ENCODE measurements at places on chromosomes 3 and 15.

GRCh38 chr3:133644768-133645167, 17.0 kb downstream of the TOPBP1 start:
- DNase-seq, result no peak

- DNase-seq, result no peak
Measured at GRCh38 chr15:78192826-78193594, 41.4 kb downstream of the ACSBG1 start.

DNA sequence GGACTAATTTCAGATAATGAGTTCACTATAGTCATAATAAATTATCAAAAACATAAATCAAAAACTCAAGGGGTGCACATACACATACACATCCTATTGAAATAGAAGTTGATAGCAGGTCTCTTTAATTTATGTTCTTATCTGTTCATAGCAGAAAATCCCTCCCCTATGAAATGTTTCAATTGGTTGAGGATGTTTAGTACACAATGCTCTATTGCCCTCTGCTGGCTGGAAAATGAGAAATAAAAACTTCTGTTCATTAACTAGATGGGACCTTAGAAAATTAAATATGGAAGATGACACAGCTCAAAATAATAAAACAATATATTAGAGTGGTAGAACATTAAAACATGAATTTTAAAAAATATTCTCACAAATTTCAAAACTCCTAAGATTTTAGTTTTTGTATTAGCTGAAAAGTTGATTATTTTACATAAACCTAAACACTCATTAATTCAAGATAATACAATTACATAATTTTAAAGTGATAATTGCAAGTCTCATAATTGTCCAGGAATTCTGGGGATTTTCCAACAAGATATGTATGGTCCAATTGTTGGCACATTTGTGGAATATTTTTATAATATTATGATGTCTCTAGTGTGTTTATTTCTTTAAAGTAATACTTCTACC, 735.0 kb downstream of the ROBO1 start:
- DNase-seq, result no peak

DNA sequence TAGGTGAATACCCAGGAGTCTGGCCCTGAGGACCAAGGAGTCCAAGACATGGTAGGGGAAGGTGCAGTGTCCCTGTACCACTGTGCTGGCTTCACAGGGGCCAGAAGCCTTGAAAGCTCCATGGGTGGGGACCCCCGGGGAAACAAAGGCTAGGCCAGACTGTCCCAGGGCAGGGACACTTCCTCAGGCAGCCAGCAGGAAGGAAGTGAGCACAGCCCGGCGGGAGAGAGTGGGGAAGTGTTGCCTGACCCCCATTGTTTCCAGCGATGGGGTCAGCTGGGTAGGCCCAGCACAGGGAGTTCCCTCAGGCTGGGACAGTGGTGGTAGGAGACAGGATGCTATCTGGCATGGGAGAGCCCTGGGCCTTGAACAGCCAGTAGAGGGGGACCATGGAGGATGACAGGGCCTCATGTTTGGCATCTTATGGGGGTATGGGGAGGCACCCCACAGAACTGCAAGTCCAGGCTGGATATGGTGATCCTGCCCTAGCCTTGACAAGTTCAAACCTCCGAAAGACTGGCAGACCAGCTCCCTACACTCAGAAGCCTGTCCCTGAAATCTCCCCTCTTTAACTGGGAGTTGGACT, 1.2 kb upstream of the HYAL2 start:
- no peak for DNase-seq

DNA sequence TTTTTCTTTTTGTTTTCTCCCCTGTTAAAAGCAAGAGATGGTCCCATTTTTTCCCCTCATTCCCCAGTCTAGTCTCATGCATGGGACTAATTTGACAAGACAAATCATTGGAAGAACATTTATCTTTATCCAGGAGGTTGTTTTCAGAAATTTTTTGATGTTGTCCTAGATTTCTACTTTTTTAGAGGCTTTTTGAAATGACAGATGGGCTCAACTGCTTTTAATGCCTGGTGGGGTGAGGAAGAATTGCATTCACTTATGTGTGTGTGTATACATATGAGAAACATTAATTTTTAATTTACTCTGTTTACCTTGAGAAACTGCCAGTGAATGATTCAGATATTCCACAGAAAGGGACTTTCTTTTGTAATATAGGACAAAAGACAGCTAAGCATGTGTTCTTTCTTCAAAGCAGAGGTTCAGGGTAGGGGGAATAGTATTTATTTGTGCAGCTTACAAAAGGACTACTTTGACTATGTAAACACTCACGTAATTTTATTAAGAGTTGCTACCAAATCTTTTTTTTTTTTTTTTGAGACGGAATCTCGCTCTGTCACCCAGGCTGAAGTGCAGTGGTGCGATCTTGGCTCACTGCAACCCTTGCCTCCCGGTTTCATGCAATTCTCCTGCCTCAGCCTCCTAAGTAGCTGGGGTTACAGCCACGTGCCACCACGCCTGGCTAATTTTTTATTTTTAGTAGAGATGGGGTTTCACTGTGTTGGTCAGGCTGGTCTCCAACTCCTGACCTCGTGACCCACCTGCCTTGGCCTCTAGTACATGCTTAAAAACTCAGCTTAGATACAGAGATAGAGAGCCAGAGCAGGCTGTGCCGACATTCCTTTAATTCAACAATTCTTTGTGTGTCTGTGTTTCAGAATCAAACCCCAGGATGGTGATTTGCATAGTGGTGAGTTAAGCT, 130.1 kb upstream of the RARB start:
- DNase-seq, result no peak

DNA sequence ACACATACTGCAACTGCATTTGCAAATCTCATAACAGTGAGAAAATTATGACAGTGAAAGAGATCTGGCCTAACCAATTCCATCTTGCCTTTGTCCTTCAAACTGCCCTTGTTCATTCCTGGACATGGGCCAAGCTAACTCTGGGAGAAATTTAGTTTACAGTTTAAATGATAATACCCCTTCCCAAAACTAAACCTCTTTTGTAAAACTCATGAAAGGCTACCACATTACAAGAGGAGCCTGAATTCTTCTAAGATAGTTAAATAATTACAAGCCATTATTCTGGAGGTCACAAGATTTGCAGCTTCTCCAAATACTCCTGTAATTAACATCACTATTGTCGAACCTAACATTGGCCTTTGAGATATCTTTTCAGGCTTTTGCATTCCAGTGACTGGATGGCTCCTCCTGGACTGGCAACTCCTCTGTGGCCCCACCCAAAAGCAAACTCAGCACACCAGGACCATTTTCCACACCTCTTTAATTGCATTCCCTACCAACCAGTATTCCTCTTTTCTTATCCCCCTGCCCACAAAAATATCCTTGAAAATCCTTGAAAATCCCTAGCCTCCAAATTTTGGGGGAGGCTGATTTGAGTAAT, 8.8 kb upstream of the FAM240A start:
- DNase-seq, result no peak

- DNase-seq, result no peak
Measured at GRCh38 chr3:66383023-66383422, 117.8 kb downstream of the LRIG1 start.
